ENCODE measurements at places on chromosomes 5 and 9.

GRCh38 chr5:142800776-142801494 is 30.8 kb downstream of the ARHGAP26 start:
- no peak for DNase-seq

- no peak for DNase-seq
Measured at GRCh38 chr9:899440-900184, 58.1 kb downstream of the DMRT1 start.

DNA sequence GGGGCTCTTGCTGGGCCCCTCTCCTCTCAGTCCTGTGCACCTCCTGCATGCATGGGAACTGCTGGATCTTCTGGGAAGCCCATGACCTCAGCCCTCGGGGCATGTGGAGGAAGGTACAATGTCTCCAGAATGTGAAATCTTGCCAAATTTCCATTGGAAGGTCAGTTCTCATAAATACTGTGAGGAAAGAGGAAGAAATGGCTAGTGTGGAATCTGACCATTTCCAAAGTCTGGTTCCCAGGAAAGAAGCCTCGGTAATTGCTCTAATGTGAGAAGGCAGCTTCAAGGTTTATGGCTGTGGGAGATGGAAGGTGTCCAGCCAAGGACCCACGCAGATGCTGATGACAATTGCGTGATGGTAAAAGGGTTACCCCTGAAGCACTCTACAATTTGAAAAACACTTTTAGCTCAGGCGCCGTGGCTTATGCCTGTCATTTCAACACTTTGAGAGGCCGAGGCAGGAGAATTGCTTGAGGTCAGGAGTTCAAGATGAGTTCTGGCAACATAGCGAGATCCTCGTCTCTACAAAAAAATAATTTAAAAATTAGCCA is 8.1 kb upstream of the IL17B start:
- DNase-seq, result no peak

- peak; percentile 60 for DNase-seq
Measured at GRCh38 chr5:116573279-116573701, 1.3 kb downstream of the SEMA6A start.

GRCh38 chr5:83408719-83409118 is 62.8 kb upstream of the VCAN start:
- DNase-seq, result no peak
